NCI-H774 (cell line): ENCODE measurements at places on chromosomes 4 and X.

- DNase-seq, result no peak
These were observed at the start of gene PABPC4L for GRCh38 chr4:134201216-134202161. PABPC4L (minus strand) TSS chr4:134201789; CDS start chr4:134201019, 770 bp downstream.

- no peak for DNase-seq
These were observed 159.2 kb downstream of the TECRL start for GRCh38 chr4:64250061-64250460.

DNA sequence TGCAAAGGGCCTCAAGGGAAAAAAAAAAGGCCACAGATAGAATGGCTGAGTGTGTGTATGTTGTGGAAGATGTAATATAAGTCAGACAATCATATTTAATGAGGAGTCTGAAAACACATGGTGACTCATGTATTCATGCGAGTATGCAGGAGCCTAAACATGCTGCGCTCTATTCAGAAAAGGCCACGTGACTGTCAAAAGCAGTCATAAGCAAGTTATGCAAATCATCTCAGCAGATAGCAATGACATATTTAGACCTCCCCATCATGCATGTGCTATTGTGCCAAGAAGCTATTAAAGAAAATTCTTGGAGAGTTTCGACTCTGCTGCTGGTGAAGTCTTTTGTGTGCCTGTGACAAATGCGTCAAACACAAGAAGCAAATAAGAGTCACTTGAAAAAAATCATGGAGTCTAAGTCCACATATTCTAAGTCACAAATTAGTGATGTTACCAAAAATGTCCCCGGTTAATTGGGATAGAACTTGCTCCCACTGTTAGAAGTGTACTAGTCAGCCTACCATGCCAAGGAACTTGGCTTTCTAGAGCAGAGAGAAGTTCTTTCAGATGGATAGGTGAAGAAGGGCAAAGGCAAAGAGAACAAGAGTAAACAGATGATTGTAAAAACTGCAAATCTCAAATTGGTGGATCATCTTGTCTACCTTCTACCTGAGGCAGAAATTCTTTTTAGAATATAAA lies 5.0 kb downstream of the LNX1 start:
- no peak for DNase-seq

- DNase-seq, result no peak
These were observed 26.9 kb upstream of the TMPRSS11B start for GRCh38 chr4:68272380-68272779.

GRCh38 chr4:67451464-67451863 lies 93.8 kb downstream of the CENPC start:
- DNase-seq, result no peak

GRCh38 chr4:3074078-3074845 lies at the start of the genes HTT and HTT-AS:
HTT (plus strand) TSS chr4:3074681; CDS start chr4:3074826, 145 bp downstream.
HTT-AS (minus strand) TSS chr4:3074538.
- peak; percentile 80 for DNase-seq

GRCh38 chr4:1727117-1728031 lies 6.1 kb downstream of the TACC3 start:
- DNase-seq, result no peak

- DNase-seq, result no peak
These were observed 13.8 kb upstream of the PLXNB3 start for GRCh38 chrX:153750127-153750774.

DNA sequence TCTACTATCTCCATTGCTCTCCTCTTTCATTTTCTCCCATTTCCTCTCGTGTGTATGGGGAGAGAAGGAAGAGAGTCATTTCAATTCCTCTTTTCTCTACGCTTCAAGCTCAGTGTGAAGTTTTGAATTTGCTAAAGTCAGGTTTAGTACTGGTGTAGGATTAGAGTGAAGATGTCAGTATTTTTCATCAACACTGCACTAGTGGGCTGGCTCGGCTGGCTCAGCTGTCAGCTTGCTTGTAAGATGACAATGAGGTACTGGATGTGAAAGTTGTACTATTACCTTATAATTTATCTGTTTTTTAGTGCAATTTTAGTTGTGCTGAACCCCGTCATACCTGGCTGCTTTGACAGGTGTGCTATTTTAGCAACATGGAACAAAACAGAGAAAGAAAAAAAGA lies 2.1 kb upstream of the SH2D1A start:
- no peak for DNase-seq

DNA sequence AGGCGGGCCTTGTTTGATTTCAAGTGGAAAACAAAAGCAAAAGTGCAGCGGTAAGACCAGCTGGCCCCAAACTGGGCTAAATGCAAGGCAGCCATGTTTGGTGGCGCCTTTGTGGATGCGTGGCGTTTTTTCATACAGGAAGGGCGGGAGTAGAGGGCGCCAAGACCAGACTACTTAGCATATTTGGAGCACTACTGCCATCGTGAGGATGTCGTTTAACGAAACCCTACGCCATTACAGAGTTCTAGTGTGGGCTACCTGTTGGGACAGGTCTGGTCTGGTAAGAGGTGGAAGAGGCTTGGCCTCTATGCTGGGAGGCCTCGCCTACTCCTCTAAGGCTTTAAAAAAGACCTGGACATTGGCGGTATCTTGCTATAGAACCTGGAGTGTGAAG lies 230.7 kb upstream of the STK26 start:
- peak; percentile 95 for DNase-seq
